NCI-H460 (cell line): ENCODE measurements at places on chromosomes 16 and 17. TPM values are rescaled to one million over a fixed set of nuclear protein-coding genes. Genes with fewer than 3 reads are reported as not detected.

KRT14 gene
- total RNA-seq, result not detected in 2 replicates

PTX4 gene
- 0.15 TPM in 1 of 2 replicates, not detected in the other for total RNA-seq

TVP23A gene
- total RNA-seq, result not detected in 2 replicates

KRTAP4-9 gene
- total RNA-seq, result not detected in 2 replicates

GOSR1 gene
- total RNA-seq, result 32.6 and 42.7 TPM in 2 replicates

KRT12 gene
- total RNA-seq, result not detected in 2 replicates

FN3K gene
- total RNA-seq, result 1.5 and 3.1 TPM in 2 replicates

KCTD19 gene
- not detected in 2 replicates for total RNA-seq

- DNase-seq, result no peak
Measured at GRCh38 chr16:28208824-28209223, 2.9 kb downstream of the XPO6 start.

DNA sequence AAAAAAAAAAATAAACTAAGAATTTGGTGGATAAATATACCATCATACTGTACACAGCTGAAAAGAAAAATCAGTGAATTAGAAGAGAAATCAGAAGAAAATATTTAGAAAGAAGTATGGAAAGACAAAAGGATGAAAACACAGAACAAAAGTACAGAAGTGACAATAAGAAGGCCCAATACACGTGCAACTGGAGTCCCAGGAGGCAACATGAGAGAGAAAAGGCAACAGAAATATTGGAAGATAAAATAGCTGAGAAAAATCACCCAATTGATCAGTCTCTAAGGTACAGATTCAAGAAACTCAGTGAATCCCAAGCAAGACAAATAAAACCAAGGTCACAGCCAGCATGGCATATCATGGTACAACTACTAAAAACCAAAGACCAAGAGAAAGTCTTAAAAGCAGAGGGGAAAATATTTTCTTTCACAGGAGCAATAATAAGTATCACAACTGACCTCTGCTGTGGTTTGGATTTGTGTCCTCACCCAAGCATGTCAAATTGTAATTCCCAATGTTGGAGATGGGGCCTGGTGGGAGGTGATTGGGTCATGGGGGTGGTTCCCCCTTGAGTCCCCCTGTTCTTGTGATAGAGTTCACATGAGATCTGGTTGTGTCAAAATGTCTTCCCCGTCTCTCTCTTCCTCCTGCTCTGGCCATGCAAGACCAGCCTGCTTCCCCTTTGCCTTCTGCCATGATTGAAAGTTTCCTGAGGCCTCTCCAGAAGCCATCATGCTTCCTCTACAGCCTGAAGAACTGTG lies 20.2 kb upstream of the ENGASE start:
- DNase-seq, result no peak

DNA sequence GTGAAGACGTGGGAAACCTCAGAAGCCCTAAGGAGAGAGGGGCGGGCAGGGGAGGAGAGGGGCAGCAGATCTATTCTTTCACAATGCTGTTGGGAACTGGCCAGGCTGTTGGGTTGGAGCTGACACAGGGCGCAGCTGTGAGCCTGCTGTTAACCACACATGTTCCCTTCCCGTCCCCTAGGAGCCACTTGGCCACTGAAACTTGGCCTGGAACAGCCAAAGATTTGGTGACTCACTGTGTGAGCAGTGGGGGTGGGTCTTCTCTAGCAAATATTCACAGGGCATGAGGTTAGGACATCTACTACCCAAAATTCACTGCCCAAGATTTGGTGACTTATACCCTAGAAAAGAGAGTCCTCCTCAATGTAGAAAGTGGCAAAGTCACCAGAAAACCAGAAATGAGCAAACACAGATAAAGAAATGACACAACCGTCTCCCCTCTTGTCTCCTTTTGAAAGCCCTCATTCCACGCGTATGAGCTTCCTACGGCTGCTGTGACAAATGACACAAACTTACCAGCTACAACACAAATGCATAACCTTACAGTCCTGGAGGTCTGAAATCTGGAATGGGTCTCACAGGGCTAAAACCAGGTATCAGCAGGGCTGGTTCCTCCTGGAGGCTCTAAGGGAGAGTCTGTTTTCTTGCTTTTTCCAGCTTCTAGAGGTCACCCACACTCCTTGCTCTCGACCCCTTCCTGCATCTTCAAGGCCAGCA lies 6.3 kb downstream of the TBC1D16 start:
- no peak for DNase-seq

GRCh38 chr17:78374631-78375274 lies 3.7 kb upstream of the PGS1 start:
- no peak for DNase-seq

DNA sequence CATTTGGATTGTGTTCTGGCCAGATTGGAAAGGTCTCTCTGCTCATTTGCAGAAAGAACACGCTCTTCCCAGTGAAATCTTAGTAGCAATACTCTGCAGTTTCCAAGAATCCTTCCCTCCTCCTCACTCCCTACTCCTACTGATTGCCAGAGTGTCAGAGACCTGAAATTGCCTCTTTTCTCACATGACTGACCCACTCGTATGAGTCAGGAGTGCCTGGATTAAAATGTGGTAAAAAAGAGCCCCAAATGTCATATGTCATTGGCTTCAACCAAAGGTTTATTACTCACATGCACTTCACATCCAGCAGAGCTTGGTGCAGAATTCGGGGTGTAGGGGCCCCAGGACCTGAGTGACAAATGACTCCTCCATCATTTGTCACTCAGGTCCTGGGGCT lies 39.7 kb upstream of the IRX3 start:
- no peak for DNase-seq

GRCh38 chr16:83711069-83711468 lies 96.7 kb upstream of the HSBP1 start:
- DNase-seq, result no peak

GRCh38 chr16:63960321-63960720 lies 1161.5 kb downstream of the CDH11 start:
- DNase-seq, result no peak

DNA sequence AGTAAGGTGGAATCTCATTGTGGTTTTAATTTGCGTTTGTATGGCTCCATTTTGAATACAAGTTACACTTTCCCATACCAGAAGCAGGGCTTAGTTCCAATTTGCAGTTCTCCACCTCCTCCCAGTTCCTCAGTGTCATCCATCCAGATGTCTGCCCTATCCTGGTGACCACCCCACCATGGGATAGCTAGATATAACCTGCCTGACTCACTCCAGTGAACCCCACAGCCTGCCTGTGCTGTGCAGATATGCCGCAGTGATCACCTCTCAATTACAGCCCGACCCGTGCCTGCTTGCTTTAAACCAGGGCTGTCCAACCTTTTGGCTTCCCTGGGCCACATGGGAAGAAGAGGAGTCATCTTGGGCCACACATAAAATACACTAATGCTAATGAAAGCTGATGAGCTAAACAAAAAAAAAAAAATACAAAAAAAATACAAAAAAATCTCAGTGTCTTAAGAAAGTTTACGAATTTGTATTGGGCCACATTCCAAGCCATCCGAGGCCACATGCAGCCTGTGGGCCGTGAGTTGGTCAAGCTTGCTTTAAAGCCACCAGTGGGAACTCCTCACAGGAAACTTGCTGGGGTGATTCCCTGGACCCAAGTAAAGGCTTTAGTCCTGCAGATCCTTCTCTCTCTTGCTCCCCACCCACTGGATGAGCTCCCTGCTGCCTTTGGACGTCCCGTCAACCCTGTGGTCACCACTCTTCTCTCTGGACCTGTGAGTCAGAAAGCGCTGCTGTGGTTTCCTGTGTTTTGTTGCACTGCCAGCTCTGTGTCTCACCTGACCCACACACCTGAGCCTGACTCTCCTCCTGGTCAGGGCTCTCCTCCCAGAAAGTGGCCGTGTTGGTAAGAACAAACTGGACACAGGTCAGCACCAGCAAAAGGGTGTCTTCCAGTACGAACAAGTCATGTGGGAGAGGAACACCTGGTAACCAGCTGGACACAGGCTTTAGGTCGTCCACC lies 83.0 kb downstream of the EMP2 start:
- DNase-seq, result no peak

DNA sequence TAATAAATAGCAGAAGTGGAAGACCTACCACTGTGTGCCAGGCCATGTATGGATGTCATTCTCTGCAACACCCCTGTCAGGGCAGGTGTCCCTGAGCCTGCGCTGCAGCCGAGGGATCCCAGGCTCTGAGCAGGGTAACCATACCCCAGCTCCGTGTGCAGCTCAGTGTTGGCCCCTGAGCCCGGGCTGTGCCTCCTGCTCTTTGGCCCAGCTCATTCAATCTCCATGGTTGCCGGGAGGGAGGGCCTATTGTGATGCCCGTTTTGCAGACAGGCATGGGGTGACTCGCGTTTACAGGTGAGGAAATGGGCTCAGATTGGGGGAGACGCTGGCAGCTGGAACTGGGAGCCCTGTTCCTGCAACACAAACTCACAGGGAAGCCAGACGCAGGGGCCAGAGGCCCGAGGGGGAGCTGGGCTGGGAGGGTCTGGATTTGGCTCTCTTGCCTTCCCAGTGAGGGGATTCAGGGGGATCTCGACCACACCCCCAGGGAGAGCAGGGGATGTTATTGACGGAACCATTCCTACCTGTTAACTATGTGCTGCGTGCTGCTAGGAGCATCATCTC lies 190.5 kb downstream of the IRF8 start:
- DNase-seq, result no peak

DNA sequence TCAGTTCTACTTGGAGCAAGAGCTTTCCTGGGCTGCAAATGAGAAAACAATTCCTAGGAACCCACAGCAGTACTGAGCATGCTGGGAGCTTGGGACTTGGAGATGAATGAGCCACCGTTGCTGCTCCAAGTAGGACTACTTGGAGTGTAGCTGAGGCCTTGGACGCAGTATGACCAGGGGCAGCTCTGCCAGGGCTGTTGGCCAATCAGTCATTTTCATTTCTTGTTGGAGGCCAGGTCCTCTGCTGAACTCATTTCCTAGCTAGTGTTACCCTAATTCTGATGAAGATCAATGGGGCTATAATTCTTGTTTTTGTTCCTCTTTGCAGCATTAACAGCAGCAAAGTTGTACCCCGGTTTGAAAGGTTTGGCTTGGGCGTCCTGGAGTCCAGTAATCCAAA lies 8.0 kb upstream of the LGALS9 start:
- no peak for DNase-seq

DNA sequence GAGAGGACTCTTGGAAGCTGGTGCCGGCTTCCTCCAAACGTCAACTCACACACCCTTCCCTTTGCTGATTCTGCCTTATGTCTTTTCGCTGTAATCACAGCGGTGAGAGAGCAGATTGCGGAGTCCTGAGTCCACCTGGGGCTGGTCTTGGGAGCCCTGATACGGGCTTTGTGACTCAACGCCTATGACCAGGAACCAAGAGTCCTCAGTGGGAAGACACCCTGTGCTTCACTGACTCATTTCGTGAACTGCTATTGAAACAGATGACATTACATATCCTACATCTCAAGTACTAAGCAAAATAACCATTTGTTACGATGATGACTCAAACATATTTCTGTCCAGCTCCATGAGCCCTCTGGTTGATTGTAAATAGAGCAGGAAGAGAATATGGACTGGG lies 90.7 kb upstream of the CREBBP start:
- no peak for DNase-seq

DNA sequence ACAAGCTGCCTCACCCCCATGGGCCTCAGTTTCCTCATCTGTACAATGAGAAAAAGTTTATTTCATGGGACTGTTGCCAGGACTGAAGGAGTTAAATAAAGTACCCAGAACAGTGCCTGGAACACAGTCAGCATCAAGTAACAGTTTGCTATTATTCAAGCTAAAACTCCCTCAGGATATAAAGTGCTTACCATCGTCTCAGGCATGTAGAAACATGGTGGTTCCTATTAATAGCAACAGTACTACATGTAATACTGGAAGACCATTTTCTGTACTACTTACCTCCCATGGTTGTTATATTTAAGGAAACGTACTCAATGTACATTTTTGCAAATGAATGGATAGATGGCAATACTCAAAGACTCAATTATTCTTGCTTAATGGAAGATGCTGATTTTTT lies 93.4 kb downstream of the NCOR1 start:
- no peak for DNase-seq

- DNase-seq, result no peak
Measured at GRCh38 chr16:24723663-24724062, 5.8 kb upstream of the TNRC6A start.

GRCh38 chr16:4557973-4558372 lies 1.8 kb downstream of the C16orf96 start:
- no peak for DNase-seq

- no peak for DNase-seq
Measured at GRCh38 chr17:75439287-75439686, 17.1 kb upstream of the TMEM94 start.

GRCh38 chr16:13436641-13437412 lies 483.1 kb upstream of the ERCC4 start:
- no peak for DNase-seq

- no peak for DNase-seq
Measured at GRCh38 chr17:5297245-5297644, 15.2 kb downstream of the RABEP1 start.

- no peak for DNase-seq
Measured at GRCh38 chr17:2108170-2108569, 53.3 kb downstream of the HIC1 start.

DNA sequence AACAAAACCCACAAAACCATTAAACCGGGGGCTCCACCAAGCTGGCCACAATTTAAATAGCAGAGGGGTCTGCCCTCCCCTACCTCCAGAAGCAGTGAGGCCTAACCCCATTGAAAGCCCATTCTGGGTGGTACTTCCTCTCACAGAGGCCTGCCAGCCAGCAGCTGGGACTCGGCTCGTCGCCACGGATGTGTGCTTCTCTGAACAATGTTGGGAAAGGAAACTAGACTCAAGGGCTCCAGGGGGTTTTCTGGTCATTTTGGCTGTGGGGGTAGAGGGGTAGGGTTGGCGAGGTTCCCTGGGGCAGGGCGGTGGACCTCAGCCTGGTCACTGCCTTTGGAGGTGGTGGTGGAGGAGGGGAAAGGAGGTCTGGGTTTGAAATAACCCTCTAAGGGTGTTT lies 4.7 kb upstream of the PLCG2 start:
- DNase-seq, result no peak

- no peak for DNase-seq
Measured at GRCh38 chr16:25007284-25007984, 7.7 kb downstream of the ARHGAP17 start.

DNA sequence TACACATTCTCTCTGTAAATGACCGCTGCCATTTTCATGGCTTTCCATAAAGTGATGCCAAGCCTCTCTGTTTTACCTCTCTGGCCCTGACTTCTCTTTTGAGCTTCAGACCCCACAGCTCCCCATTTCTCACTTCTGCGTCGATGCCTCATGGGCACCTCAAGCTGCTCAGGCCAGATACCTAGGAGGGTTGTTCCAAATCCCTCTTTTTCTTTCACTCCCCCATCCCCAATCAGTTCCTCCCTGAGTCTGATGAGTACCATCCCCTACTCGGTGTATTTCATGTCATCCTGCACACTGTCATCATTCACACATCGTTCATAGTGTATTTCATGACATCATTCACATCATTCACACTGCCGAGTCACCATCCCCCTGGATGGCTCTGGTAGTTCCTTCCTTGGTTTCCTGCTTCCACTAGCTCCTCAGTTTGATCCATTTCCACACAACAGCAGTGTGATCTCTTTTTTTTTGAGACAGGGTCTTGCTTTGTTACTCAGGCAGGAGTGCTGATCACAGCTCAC lies 43.1 kb downstream of the NTN1 start:
- peak; percentile 4 for DNase-seq

DNA sequence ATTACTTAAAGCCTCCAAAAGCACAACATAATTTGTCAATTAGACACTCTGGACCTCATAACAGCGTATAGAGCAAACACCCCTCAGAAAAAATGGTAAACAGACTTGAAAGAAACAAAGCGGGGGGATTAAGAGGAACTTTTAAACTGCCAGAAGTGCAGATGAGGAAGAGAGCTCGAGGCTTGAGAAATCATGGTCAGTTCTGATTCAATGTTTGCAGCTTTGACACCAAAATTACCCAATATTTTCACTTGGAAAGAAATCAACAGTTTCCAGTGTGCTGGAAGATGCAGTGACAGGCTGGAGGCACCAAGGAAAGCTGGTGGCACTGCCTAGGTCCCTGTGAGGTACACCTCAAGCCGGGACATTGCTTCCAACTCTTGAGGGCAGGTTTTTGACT lies 180.9 kb upstream of the TOX3 start:
- no peak for DNase-seq
